ENCODE measurements at places on chromosomes 7 and 10.

DNA sequence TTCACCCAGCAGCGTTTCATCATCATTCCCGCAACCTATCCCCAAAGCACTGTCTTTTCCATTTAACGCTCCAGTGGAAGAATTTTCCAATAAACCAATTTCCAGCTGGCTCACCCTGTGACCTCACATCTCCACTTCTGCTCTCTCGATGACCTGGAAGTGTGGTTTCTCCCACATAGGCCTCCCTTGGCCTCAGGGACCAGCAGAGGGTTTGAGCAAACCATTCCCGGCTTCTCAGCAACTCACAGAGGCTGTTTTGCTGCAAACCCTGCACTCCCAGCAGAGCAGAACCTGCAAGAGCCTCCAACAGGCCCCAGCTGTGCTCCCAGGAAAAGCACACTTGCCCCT, 523.0 kb upstream of the FOXK1 start:
- no peak for DNase-seq

DNA sequence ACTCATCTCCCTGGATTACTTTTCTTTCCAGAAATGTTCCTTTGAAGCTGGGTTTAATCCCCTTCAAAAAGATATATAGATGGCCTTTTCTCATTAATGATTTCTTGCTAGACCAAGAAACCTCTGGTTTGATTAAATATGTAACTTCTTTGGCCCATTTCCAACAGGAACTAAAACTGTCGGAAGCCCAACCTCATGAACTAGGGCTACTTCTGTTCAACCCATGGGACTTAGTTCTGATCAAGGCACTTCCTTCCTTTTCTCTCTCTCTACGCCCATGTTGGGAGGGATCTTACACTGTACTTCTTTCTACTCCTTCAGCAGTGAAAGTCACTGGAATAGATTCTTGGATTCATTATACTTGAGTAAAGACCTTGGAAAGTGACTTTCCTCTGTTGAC, 83.6 kb downstream of the TMEM106B start:
- no peak for DNase-seq

- no peak for DNase-seq
Observed at GRCh38 chr7:130227883-130228575, 20.4 kb downstream of the SSMEM1 start.

GRCh38 chr10:78260141-78260540, 226.5 kb downstream of the RPS24 start:
- no peak for DNase-seq

- no peak for DNase-seq
Observed at GRCh38 chr10:110914431-110914830, 4.5 kb downstream of the BBIP1 start.

- no peak for DNase-seq
Observed at GRCh38 chr7:96304573-96304972, 17.3 kb downstream of the SLC25A13 start.

- DNase-seq, result no peak
Observed at GRCh38 chr7:1563981-1564602, 5.7 kb downstream of the PSMG3 start.

DNA sequence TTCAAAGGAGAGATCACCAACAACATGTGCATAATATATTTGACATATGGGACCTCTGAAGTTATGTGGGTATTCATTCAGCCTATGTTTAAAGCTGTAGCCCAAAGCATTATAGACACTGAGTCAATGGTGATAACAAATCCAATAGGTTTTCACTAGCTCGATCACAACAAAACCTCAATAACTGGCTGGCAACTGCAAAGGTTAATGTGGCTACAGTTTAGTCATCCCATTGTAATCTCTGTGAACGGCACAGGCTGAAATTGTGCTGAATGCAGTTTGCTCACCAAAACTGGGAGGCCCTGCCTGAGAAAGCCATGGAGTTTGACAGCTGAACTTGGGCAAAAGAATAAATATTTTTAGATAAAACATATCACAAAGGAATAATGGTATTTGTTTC, 152.4 kb upstream of the ADO start:
- no peak for DNase-seq
